ENCODE measurements at places on chromosomes 1 and 21.

GRCh38 chr1:234125283-234125682 is 220.8 kb downstream of the SLC35F3 start:
- DNase-seq, result no peak

GRCh38 chr1:30366911-30367310 is 356.5 kb downstream of the MATN1 start:
- no peak for DNase-seq

- no peak for DNase-seq
Observed at GRCh38 chr1:110243574-110243973, 33.5 kb downstream of the KCNC4 start.

DNA sequence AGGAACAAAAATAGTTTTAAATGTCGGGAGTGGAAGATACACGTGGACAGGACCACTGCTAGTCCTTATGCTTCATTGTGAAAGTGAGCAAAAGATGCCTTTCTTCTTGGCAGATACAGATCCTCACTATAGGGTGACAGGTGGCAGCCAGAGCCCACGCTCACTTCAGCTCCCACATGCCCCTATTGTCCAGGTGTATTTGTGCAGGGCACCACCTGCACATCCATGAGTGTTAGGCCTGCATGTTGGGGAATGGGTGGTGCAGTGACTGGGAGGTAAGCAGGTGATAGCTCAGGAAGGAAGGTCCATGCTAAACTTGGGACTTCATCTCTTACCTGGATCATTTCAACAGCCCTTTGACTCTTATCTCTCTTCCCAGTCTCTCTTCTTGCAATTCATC is 27.4 kb downstream of the SLC5A9 start:
- DNase-seq, result no peak

DNA sequence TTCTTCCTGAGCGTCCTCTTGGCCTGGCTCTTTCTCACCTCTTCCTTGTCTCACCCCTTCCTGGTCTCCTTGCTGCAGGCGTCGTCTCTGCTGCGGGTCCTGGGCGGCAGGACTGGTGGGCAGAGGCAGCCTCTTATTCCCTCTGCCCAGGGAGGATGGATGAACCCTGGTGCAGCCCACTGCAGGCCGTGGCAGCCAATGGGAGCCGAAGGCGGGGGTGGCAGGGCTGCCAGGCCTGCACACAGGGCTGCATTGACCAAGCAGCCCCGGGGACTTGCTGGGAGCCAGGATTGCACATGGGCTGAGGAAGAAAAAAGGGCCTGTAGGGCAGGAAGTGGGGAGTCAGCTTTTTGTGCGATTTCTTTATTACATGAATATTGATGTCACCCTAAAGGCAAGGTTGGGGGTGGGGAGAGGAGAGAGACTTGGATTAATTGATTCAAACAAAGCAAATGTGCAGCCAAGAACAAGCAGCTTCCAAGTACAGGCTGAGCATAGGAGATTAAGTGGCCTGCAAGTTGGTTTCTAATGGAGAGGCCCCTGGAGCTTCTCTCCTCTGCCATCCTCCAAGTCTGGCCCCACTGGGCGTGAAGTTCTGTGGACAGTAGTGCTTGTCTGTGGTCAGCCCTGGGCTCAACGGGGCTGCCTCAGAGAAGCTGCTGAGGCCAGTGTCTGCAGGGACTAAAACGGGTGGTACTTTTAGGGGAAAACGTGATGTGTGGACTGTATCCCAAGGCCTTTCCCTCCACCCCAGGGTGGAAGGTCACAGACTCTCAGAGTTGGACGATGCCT is at the start of gene S100B:
TSS of gene S100B (minus strand) at position 108 of the 792 bp plus-strand sequence. CDS start 2,667 bp downstream, outside the sequence.
- no peak for DNase-seq

DNA sequence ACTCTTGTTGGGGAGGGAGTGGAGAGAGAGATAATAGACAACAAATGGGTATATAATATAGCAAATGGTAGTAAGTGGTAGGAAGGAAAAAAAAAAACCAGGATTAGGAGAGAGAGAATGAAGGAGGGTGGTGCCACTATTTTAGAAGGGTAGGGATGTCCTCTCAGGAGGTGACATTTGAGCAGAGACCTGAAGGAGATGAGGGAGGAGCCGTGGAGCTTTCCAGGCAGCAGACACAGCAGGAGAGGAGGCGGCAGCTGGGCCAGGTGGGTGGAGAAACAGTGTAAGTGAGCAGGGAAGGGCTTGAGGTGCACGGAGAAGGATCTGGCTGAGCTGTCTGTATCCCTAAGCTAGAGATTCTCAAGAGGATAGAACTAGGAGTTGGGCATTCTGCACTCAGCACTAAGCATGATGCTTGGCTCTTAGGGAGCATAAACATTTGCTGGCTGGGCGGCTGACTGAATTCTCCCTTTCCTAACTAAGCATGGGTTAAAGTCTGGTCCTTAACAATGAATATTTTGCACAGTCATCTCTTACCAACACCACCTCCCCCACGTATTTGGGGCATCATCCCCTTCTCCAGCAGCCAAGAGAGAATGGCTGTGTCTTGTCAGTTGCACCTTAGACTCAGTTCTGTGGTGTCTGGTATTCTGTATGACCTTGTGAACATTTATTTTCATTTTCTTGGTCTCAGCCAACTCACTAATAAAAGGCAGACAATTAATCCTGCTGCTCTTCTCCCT is 27.6 kb upstream of the SARS1 start:
- DNase-seq, result no peak

DNA sequence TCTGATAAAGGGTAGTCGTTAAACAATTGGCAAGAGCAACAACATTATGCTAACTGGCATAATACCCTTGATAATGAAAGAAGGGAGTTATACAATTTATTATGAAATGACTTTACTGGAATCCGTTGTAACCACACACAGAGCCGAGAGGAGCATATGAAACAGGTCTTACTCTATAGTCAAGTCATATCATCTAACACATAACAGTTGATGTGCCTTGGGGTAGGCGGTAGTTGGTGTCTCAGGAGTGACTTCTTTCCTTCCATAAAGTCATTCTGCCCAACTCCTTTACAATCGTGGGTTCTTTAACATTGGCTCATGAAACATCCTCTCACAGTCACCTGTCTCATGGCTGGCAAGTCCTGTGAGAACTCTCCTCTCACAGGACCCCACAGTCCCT is 225.2 kb downstream of the LTN1 start:
- DNase-seq, result no peak

- DNase-seq, result no peak
Observed at GRCh38 chr1:30511991-30512913, 211.1 kb downstream of the MATN1 start.

Data from stimulated activated CD8-positive, alpha-beta memory T cell treated with anti-CD3 and anti-CD28 coated beads, Interleukin-15, amount 100 ng/mL, for 24 hours (primary cell).